ENCODE measurements at places on chromosomes 7 and 10.

GRCh38 chr7:71828361-71828760, 583.8 kb downstream of the CALN1 start:
- no peak for DNase-seq

DNA sequence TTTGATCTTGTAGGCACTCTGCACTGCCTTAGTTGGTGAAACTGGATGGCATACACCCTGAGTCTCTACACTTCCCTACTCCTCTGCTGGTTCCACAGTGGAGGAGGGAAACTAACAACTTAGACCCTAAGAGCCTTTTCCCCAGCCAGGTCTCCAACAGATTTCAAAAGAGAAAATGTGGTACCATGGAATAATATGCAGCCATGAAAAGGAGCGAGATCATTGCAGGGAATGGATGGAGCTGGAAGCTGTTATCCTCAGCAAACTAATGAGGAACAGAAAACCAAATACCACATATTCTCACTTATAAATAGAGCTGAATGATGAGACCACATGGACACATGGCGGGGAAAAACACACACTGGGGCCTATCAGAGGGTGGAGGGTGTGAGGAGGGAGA, 36.3 kb upstream of the CCDC3 start:
- DNase-seq: no peak

GRCh38 chr7:157767506-157768197, 430.8 kb downstream of the DNAJB6 start:
- DNase-seq: peak; percentile 32

DNA sequence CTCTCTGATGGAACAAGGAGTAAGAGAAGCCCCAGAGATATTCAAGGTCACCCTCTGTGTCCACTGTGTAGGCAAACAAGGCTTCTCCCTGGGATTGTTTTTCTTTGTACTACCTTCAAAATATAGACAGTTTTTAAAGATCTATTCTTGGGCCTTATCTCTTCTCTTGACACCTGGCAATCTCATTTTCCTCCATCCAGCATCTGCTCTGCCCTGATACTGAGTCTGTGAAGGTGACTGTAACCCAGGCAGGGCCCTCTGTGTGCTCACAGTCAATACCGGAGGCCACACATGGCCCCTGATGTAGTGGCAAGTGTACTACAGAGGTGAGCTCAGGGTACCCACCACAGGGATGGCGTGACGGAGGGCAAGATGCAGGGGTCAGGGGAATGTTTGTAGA, 221.1 kb downstream of the SNX10 start:
- no peak for DNase-seq

DNA sequence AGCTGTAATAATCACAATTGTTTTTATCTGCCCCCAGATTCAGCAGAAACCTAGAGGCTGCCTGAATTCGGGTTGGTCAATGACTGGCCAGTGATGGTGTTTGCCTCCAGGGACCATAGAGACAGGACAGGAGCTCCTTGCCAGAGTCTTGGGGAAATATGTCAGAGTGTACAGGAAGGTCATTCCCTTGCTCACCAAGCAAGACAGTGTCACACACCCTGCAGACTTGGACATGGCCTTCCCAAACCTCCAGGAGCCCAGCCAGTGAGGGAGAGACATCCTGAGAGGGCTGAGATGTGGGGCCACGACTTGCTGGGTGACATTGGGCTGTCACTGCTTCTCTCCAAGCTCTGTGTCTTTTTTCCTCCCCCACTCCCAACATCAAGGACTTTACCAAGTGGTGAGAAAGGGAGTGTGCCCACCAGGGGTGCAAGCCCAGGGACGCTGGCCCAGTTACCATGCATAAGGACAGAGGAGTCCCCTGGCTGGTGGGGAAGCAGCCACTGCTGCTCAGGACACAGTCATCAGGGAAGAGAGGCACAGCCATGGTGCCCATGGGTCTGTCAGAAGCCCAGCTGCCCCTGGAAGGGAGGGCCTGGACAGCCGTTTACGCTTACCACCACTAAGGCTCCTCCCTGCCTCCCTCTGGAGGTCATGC, 25.3 kb upstream of the C10orf53 start:
- no peak for DNase-seq

- no peak for DNase-seq
Observed at GRCh38 chr10:11446864-11447263, 164.6 kb downstream of the USP6NL start.

GRCh38 chr7:99340659-99341058, 15.0 kb downstream of the ARPC1A start:
- no peak for DNase-seq

DNA sequence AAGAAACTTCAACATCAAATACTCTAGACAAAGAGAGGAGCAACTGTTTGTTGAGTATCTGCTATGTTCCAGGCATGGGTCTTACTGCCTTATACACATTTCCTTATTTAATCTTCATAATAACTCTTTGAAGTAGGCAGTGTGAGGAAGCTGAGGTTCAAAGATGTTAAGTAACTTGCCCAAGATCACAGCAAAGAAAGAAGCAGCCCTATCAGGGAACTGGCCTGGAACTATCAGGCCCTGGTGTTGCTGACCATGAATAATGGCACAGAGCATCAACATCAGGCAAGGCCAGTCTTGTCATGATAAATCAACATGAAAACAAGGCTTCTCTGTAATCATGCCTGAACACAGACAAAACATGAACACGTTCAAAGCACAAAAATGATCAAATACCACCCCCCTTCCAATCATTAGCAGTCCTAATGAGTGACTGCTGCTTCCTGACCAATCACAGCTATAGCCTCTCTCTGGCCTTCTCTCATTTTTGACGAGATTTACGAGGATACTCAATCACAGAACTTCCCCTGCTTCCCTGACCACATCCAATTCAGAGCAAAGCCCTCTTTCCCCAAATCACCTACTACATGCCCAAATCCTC, 2.3 kb downstream of the GSDME start:
- DNase-seq: no peak

GRCh38 chr10:44044549-44044948, 340.3 kb downstream of the CXCL12 start:
- DNase-seq: no peak

DNA sequence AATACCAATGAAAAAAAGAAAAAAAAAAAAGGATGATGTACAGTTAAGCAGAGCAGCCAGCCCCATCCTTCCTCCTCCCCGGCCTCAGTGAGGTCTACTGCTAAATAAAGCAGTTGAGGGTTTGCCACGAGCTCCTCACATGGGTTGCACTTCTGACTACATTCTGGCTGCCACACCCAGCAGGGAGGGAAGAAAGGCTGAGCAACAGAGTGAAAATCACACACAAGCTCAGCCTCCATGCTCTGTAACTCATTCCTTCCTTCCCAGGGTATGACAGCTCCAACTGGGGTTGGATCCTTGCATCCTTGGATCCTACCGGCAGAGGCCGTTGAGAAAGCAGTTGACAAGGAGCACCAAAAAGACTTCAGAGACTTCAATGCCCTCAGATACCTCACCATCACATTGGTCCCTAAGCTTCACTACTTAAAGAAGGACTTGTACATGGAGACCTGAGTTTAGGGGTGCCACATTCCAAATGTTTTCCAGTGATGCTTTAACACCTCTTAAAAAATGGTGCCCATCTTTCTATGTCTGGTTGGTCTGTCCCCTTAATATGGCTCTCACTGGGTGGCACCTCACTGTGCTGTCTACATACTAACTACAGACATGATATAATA, 52.9 kb upstream of the PIK3CG start:
- DNase-seq: peak; percentile 54

- no peak for DNase-seq
Observed at GRCh38 chr7:19915596-19915995, 142.2 kb upstream of the TMEM196 start.

- DNase-seq: no peak
Observed at GRCh38 chr10:13848520-13849445, 262.0 kb downstream of the PRPF18 start.

- no peak for DNase-seq
Observed at GRCh38 chr10:12700557-12700874, 301.0 kb downstream of the CCDC3 start.
